ENCODE measurements at places on chromosomes 6 and 20.

GRCh38 chr20:32796981-32797451 is 22.7 kb upstream of the MAPRE1 start:
- no peak for DNase-seq

GRCh38 chr20:3874194-3874844 is 14.9 kb upstream of the PANK2 start:
- DNase-seq: no peak

DNA sequence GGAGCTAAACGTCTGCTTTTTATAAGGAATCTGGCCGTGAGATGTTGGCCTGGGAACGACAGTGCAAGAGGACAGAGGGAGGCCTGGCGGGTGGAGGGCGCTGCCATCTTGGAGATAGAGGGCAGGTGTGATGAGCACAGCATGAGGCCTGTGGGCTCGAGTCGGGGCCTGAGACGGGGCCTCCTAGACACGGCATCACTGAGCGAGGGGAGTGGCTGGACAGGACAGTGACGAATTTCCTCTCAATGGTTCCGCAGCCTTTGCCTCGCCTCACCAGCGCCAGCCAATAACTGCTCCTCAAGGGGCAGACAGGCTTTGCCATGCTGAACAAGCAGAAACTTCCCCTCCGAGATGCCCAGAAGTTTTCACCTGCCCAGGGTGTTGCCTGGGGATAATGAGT is 376.7 kb downstream of the THBS2 start:
- DNase-seq: no peak

DNA sequence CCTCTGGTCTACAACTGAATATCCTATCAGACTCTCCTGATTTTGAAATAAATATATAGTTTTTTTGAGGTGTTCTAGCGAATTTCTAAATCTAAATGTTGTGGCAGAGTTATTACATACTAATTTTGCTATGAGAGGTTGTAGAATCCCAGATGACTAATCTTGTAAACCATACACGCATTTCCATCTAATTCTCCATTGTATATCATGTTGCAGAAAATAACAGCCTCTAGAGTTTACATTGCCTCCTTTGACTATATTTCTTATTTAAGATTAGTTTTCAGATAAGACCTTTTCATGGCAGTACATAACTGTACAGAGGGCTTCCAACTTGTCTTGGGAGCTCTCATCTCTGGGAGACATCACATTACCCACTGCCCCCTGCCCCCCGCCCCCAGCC is 22.9 kb downstream of the PTPN1 start:
- DNase-seq: no peak

DNA sequence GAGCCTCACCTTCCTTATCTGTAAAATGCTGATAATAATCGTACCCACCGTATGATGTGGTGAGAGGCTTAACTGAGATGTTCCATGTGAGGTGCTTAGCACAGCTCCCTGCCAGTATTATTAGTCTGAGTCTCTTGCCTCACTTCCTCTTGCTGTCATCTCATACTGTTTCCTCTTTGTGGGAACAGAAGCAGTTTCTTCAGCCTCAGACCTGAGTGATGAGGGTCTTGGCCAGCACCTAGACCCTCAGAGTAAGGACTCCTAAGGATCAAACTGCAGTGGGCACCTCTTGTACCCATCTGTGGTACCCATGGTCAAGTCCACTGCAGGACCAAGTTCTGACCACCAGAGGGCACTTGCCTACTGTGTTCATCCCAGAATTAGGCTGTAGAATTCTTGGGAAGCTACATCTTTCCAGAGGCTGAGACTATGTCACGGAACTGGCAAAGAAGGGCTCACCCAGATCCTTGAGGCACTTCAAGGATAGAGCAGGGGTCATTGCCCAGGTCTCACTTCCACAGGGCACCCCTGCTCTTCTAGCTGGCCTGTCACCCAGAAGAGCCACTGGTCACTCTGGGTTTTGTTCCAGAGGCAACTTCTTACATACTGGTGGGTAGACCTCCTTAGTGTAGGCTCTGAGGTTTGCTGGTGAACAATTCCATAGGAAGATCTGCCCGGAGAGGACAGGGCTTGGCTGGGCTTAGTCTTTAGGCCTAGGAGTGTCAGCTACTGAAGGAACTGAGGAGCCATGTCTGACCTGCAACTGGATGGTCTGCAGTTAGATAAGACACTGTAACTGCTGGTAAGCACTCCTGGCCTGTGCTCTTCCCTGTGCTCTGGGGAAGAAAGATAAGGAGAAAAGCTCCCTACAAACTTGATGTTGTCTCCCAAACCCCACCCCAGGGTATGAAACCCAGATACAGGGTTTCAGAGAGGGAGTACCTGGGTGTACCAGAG is 20.6 kb upstream of the SGK2 start:
- no peak for DNase-seq

DNA sequence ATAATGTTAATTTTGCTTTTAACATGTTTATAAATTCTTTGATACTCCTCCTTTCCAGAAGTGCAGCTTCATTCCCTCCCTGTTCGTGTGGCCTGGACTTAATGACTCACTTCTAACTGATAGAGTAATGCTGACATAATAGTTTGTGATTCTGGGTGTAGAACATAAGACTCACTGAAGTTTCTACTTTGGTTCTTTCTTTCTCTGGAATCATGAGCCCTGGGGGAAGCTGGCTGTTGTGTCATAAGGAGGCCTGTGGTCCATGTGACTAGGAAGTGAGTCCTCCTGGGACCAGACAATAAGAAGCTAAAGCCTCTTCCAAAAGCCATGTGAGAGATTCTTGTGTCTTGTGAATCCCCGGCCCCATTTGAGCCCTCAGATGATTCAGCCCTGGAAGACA is 30.5 kb upstream of the HLA-G start:
- DNase-seq: no peak

- no peak for DNase-seq
Observed at GRCh38 chr6:116511424-116512110, at the start of gene CALHM5. Gene CALHM5 (plus strand): TSS chr6:116511639. CDS start chr6:116511697, 58 bp downstream.

DNA sequence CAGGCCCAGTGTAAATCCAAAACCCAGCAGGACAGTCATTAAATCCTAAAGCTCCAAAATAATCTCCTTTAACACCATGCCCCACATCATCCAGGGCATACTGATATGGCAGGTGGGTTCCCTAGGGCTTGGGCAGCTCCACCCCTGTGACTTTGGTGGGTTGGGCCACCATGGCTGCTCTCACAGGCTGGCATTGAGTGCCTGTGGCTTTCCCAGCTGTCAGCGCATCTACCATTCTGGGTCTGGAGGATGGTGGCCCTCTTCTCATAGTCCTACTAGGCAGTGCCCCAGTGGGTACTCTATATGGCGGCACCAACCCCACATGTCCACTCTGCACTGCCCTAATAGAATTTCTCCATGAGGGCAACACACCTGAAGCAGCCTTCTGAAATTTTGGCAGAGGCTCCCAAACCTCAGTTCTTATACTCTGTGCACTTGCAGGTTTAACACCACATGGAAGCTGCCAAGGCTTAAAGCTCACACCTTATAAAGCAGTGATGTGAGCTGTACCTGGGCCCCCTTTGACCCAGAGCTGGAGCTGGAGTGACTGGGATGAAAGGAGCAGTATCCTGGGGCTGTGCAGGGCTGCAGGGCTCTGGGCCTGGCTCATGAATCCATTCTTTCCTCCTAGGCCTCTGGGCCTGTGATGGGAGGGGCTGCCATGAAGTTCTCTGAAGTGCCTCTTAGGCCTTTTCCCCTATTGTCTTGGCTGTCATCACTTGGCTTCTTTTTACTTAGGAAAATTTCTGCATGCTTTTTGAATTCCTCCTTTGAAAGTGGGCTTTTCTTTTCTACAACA is 765.5 kb upstream of the EPHA7 start:
- DNase-seq: no peak

GRCh38 chr6:93524671-93525451 is 105.5 kb upstream of the EPHA7 start:
- no peak for DNase-seq

DNA sequence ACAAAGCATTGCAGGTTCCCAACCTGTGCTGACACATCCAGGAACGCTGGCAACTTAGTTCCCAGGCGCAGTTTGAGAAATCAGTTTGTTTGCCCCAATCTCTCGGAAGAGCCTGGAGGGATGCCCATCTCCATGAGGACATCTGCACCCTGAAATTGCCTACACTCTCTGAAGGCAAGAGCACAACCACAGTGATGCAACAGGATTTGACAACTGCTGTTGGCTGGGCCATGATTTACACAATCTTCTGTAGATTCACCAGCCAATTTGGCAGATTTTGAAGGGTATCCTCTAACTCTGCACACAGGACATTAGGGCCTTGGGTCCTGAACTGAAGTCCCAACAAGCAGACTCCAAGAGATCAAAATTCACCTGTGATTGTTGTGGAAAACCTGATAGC is 3.4 kb downstream of the APMAP start:
- DNase-seq: no peak

- DNase-seq: no peak
Observed at GRCh38 chr20:63833776-63834490, 2.9 kb upstream of the ZBTB46 start.

DNA sequence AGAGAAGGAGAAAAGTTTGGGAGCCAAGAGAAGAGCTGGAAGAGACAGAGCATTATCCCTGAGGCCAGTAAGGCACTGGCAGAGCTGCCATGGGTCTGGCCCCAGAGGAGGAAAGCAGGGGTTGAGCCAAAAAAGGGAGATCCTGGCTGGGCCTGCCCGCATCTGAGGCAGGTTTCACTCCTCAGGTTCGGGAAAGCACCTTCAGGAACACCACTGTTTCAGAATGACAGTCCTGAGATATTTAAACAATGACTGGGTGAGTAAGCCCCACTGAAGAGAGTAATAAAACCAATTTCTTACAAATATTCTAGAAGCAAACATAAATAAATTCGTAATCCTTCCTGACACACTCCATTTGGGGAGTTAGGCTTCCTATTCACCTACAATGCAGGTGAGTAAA is 152.2 kb downstream of the BACH2 start:
- DNase-seq: no peak

- no peak for DNase-seq
Observed at GRCh38 chr20:1415667-1416468, 23.0 kb upstream of the FKBP1A start.

DNA sequence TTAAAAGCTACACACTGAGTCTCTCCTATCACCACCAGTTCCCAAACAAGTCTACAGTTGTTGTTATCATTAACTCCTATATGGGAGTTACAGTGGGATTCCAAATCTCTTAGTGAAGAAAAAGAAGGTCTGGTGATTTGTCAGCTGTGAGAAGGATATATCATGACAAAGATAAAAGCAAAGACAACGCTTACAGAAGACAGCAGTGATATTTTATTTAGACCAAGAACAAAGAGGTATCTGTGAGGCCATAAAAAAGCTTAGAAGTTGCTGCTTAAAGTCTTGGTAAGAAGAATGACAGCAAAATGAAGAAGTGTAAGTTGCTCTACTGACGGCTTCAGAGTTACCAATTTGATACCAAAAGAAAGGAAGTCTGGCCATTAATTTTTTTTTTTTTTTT is 47.2 kb downstream of the CHD6 start:
- DNase-seq: no peak

- peak; percentile 77 for DNase-seq
Observed at GRCh38 chr6:29723262-29723665, at the start of gene HLA-F. Gene HLA-F (plus strand): TSS chr6:29723434. CDS start chr6:29723464, 30 bp downstream.

- no peak for DNase-seq
Observed at GRCh38 chr6:23879816-23880215, 246.2 kb upstream of the NRSN1 start.

DNA sequence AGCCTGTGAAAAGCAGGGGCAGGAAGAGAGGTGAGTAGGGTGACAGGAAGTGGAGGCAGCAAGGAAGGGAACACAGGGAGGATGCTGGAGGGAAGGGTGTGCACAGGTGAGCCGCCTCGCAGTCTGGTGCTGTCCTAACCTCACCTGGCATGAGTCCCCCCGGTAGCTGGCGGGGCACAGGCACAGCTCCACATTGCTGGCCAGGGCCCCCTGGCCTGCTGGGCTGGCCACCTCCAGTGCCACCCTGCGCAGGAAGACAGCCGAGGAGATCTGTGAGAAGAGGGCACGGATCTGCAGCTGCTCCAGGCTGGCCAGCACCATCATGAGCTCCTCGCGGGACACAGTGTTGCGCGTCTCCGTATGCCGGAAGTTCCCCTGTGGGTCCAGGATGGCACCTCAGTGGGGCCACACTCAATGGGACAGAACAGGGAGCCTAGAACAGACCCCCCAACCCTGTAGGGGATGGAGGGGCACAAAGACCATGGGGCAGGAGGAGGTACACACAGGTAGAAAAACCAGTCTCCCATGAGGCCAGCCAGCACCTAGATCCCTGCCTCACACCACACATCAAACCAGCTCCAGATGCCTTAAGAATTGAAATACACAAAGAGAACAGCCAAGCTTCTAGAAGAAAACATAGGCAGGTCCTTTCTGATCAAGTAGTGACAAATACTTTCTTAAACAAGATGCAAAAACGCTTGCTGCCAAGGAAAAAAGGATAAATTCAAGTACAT is 22.5 kb downstream of the ADRM1 start:
- DNase-seq: no peak

DNA sequence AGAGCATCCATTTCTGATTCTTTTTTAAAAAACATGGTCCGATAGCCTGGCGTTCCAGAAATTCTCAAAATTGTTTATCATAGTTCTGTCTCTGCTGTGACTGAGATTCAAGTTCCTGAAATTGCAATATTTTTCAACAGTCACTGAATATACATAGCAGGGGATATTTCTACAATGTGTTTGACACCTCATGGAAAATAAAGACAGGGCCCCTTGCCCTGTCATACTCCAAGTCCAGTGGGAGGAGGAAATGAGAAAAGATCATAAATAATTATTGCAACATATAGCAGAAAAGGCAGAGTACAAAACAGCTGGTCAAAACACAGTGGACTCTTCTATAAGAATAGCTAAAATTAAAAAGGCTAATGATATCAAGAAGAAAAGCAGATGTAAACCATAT is 234.8 kb upstream of the SPTLC3 start:
- DNase-seq: no peak

GRCh38 chr20:32575227-32575581 is 9.9 kb downstream of the NOL4L start:
- no peak for DNase-seq

DNA sequence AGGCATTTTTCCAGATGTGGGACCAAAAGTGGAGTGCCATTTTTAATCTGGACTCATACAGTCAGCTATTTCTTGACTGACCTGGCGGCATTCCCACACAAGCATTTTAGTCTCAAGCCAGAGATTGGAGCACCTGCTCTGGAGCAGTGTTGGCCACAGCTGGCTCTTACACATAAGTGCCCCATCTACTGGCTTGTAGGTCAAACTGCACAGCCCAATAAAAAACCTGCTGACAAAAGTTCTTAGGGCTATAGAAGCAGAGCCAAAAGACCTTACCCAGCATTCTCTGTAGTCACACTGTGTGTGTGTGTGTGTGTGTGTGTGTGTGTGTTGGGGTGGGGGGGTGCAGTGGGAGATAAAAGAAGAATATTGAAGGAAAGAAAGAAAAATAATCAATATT is 38.6 kb upstream of the SENP6 start:
- DNase-seq: no peak

DNA sequence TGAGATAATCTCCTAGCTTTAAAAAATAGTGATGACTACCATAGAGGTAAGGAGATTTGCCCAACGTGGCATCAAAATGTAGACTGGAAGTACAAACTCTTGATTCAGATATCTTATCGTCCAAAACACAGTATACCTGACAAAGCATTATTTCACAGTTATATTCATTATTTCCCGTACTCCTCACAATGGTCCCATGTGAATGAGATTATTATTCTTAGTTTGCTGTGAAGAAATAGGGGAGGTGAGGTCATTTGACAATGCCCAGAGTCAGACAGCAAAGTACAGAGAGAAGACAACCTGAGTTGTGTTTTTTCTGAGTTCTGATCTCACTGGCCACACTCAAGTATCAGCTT is 1.2 kb upstream of the TFB1M start:
- DNase-seq: no peak

Data from activated effector memory CD4-positive, alpha-beta T cell treated with Interleukin-2 at 50 U/mL for 16 hours (primary cell).